Fibroblast of skin of scalp (primary cell): ENCODE measurements at places on chromosomes 2 and 18.

DNA sequence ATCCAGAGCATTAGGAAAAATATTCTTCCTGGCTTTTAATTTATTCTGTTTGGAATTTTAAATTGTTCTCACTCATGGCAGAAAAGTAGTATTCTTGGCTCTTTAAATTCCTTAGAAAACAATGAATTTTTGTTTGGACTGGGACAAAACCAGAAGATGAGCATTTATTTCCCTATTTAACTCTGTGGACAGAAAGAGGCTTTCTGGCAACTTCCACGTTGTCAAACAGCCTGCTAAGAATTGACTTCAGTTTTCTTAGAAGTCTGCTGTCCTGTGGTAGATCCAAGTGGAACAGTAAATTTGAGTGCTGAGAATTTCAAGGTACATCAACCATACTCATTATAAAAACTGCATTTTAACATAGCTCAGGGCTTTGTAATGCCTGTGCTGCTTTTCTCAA is 83.8 kb downstream of the MGAT5 start:
- DNase-seq = no peak

DNA sequence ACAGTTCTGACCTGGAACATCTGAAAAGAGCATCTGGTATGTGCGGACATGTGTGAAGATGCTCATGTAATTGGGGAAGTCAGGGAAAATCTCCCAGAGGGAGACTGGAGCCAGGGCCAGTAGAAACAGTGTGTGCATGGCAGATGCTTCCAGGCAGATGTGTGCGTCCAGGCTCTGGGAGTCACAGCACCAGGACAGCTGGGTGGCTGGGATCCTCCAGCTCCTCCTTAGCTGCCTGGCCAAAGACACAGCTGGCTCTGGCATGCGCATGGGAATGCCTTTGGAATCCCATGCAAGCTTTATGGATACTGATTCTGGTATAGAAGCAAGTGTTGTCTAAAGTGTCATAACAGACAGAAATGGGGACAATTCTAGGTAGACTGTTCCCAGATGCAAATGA is 369.7 kb downstream of the INSIG2 start:
- DNase-seq = no peak

- DNase-seq = no peak
Observed at GRCh38 chr2:43569921-43570320, 25.9 kb downstream of the THADA start.

DNA sequence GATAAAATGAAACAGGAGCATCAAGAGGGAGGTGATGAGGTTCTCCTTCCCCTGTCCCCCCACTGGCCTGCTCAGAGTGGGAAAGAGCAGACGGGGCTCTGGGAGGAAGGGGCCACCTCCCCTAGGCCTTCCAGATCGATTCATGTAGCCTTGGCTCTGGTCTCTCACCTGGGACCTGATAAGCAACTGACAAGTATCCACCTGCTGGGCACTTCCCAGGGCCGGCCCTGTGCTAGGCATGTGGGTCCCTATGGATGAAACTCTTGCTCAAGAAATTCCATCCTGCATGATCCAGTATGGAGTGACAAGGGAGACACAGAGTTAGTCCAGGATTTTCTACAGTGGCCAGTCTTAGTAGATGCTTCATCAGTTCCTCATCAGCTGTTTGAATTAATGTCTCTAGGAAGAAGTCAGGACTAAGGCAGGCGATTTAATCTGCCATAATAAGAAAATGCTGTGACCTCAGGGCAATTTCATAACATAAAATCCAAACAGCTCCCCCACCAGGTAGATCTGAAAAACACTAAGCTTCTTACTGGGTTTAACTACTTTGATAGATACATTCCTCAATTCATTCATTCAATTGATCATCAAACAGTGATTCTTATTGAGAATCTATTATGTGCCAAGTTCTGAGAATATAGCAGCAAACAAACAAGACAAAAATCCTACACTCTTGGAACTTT is 44.7 kb upstream of the ZFP36L2 start:
- no peak for DNase-seq

GRCh38 chr2:24421668-24422067 is 61.3 kb upstream of the ITSN2 start:
- peak; percentile 56 for DNase-seq

DNA sequence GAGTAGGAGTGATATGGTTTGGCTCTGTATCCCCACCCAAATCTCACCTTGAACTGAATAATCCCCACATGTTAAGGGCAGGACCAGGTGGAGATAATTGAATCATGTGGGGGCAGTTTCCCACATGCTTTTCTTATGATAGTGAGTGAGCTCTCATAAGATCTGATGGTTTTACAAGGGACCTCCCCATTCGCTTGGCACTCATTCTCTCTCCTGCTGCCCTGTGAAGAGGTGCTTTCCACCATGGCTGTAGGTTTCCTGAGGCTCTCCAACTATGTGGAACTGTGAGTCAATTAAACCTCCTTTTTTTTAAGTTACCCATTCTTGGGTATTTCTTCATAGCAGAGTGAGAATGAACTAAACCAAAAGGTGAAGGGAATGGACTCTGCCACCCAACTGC is 207.5 kb downstream of the LOXHD1 start:
- DNase-seq = no peak

GRCh38 chr2:196233805-196234475 is 62.6 kb upstream of the STK17B start:
- DNase-seq = peak; percentile 47
